ENCODE measurements at places on chromosomes 7 and 10.

GRCh38 chr10:68781613-68782574 lies 45.4 kb upstream of the STOX1 start:
- no peak for DNase-seq

- DNase-seq = no peak
Observed at GRCh38 chr10:28593811-28594210, 60.9 kb downstream of the WAC start.

GRCh38 chr7:87564296-87564963 lies 36.3 kb downstream of the ABCB1 start:
- DNase-seq = peak; percentile 21

DNA sequence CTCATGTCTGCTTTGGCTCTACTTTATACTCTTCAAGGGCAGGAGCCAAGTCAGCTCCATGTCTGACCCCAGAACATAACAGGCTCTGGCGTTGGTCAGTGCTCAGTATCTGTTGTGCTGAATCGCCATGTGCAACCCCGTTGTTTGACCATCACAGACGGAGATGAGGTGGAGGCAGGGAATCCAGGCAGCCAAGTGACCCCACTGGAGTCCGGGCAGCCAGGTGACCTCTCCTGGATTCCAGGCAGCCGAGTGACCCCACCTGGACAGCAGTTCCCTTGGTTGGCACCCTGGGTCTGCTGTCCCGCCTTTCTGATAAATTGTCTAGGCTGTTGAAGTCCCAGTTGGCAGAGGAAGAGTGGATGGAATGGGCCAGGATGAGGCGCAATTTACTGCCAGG lies 232.2 kb downstream of the TCERG1L start:
- no peak for DNase-seq

- no peak for DNase-seq
Observed at GRCh38 chr7:15057272-15057671, 154.7 kb upstream of the DGKB start.

GRCh38 chr7:134710854-134711624 lies 64.4 kb downstream of the BPGM start:
- DNase-seq = peak; percentile 56

- DNase-seq = no peak
Observed at GRCh38 chr10:43801626-43802025, 152.9 kb upstream of the ZNF32 start.

- DNase-seq = no peak
Observed at GRCh38 chr10:84838851-84839250, 510.5 kb downstream of the CCSER2 start.

DNA sequence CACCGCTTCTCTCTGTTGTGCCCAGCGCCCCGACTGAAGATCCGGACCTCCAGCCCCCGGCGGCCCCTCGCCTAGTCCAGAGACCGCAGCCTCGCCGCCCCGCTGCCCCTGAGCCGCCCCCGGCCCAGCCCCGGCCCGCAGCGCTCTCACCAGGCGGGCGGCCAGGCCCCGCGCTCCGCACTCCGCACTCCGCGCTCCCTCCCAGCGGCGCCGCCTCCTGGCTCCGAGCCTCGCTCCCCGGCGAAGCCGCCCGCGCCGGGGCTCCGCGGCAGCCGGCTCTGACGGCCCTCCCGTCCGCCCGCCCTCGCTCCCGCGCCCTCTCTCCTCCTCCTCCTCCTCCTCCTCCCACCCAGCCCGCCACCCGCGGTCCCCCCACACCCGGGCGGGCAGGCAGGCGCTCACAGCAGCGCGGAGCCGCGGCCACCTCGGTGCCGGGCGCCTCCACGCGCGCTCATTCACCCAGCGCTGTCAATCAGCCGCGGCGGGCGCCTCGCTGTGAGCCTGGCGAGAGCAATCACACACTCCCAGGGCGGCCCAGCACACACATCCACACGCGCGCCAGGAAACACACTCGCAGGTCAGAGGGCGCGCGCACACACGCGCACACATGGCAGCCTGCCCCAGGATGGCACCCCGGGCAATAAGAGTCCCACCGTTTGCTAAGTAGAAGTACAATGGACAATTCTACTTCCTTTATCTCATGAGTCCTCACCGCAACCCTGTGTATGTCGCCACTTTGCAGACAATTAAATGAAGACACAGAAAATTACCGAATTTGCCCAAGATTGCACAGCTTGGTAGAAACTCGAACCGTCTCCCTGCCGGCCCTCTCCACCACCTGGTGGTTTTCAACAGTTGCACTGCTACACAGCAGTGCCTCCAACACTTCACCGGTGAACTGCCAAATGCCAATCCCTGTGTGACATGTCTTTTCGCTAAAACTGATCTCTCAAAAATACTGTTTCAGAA lies at the start of gene PRRT4:
Gene PRRT4 (minus strand): TSS at position 280 of the 969 bp plus-strand sequence.
- peak; percentile 34 for DNase-seq

- no peak for DNase-seq
Observed at GRCh38 chr7:158279539-158280447, 307.8 kb downstream of the PTPRN2 start.

Data from CD4-positive, alpha-beta T cell treated with Interleukin-15 for 1 hour (primary cell).